ENCODE measurements at places on chromosomes 4 and X.

GRCh38 chrX:119899125-119899524 is 3.4 kb downstream of the AKAP14 start:
- no peak for DNase-seq

DNA sequence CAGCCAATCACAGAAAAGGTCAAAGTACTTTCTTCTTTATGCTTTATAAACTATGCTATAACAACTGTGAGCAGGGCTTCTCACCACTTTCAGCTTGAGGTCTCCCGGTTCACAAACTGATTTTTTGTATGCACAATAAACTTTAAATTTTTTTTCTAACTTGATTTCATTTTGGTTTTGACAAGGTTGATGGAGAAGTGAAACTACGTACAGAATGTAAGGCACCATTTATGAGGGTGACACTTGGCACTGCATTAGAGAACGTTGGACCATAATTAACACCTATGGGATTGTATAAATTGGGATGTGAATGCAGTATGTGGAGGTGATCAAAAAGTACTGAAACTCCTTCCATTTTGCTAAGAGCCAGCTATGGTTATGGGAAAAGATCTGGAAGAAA is 857.9 kb upstream of the HTR2C start:
- DNase-seq, result no peak

DNA sequence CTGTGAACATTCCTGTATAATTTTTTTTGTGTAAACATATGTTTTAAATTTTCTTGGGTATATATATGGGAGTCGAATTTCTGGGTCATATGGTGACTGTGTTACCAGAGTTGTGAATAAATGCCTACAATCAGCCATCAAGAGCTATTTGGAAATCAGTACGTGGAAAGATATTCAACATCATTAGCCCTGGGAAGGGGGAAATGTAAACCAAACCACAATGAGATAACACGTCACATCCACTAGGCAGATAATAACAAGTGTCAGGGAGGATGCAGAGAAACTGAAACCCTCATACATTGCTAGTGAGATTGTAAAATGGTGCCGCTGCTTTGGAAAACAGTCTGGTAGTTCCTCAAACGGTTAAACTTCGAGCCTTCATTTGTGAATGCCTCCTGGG is 43.9 kb downstream of the LUZP4 start:
- DNase-seq, result no peak

DNA sequence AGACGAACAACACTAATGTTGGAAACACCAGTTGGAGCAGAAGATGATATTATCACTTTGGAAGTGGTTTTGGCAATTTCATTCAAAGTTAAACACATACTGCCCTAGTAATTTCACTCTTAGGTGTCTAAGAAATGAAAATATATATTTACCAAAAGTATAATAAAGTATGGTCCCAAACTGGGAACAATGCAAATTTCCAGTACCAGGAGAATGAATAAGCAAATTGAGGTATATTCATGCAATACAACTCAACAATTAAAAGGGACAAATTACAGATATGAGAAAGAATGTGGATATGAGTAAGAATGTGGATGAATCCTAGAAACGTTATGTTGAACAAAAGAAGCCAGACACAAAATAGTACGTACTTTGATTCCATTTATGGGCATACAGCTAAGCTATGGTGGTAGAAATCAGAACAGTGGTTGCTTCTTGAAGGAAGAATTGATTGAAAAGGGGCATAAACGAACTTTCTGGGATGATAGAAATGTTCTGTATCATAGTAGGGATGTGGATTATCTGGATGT is 10.0 kb downstream of the ELMOD2 start:
- no peak for DNase-seq

DNA sequence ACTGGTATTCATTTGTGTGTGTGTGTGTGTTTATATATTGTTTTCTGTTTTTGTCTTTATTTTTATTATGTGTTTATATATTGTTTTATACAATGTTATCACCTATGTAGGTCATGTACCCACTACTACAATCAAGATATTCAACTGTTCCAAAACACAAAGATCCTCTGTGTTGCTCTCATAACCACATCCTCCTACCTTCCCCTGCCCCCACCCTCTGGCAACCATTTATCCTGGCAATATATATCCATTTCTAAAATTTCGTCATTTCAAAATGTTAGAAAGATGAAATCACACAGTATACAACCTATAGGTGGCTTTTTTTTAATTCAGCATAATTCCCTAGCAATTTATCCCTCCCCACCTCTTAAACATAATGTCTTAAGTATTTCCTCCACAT is 18.8 kb upstream of the RPL34 start:
- no peak for DNase-seq

DNA sequence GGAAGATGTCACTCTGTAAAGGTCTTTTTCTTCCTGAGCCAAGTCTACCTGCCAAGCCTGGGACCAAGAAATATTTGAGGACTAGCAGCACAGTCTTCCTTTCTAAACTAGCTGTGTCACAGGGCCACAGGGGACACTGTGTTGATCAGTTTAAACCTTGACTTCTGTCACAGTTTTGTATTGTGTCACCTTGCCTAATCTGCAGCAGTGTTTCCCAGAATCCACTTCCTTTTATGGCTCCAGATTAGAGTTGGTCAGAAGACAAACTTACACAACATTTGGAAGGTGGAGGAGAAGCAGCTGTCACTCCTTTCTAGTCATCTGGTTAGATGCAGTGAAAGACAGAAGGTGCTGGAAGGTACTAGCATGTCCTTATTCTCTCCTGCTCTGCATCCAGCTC is 143.1 kb upstream of the BCOR start:
- no peak for DNase-seq

GRCh38 chr4:76822303-76822702 is 75.6 kb downstream of the SOWAHB start:
- DNase-seq, result no peak

DNA sequence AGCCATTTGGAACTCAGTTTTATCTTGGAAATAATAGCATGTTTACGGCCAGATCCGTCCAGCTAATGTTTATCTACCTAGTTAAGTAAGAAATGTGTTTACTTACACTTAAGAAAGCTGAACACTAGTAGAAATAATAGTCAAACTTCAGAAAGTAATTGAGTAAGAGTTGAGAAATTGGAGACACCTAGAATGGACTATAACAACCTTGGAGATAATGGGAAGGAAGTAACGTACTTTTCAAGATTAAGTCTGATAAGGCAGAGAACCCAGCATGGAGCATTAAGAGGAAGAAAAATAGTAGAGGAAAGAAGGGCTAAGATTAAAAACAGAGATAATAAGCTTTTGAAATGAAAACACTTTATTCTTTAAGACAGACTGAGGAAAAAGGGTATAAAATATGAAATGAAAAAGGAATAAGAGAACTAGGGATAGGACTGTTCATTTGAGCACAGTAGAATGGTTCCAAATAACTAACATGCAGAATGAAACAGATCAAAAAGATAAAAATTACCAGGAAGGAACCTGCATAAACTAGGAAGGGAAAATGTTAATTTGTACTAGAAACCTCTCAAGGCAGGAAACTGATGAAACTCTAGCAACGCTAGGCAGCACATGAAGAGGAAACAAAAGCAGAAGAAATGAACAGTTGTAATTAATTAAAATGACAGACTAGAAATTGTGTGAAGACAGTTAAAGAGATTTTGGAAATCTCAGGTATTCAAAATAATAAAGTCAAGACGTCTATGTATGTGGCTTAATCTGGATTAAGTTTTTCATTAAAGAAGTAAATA is 71.7 kb downstream of the FBXW7 start:
- no peak for DNase-seq

DNA sequence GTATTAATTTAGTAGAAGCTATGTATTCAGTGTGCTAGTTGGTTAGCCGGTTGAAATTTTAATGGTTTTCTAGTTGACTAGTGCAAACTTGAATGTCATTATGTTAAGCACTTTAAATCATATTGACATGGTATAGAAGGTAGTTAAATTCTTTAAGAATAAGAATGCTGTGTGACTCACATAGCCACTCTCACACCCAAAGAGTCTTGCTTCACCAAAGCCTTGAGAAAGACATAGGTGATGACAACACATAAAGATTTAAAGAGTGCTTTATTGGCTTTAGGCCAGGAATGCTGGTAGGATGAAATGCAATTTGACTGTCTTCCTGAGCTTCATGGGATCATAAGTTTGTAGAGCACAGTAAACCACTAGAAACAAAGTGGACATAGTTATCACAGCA is 85.3 kb downstream of the DCAF8L2 start:
- DNase-seq, result no peak

DNA sequence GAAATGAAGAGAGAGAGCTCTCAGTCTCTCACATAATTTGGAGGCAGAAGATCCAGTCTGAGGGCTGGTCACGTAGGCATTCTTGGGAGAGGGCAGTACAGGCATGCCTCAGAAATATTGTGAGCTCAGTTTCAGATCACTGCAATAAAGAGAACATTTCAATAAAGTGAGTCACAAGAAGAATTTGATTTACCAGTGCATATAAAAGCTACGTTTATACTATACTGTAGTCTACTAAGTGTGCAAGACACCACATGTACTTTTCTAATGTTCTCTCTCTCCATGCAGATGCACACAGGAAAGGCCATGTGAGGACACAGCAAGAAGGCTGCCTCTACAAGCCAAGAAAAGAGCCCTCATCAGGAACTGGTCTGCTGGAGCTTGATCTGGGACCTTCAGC is 583.5 kb upstream of the FAT1 start:
- no peak for DNase-seq

Measured in GM12891 (cell line).